Smooth muscle cell of the umbilical artery (primary cell): ENCODE measurements at places on chromosomes 6 and 20. TPM values are rescaled to one million over a fixed set of nuclear protein-coding genes. Genes with fewer than 3 reads are reported as not detected.

Gene ADISSP
- 10.4 and 27.8 TPM in 2 replicates for total RNA-seq

Gene IFNGR1
- 42.9 and 73.6 TPM in 2 replicates for total RNA-seq

Gene LPA
- not detected in 2 replicates for total RNA-seq

Gene OR2B3
- total RNA-seq: not detected in 2 replicates

Gene CGA
- not detected in 2 replicates for total RNA-seq

Gene TINAG
- total RNA-seq: not detected in 2 replicates

Gene IPCEF1
- not detected in 2 replicates for total RNA-seq

Gene MYB
- 0.89 and 4.0 TPM in 2 replicates for total RNA-seq

Gene HLA-DMB
- total RNA-seq: not detected in 2 replicates

Gene COQ3
- total RNA-seq: 2.1 and 4.0 TPM in 2 replicates

Gene SLC32A1
- not detected in 2 replicates for total RNA-seq

Gene NR2E1
- total RNA-seq: not detected in 2 replicates

Gene HLA-DQB2
- total RNA-seq: not detected in 2 replicates

Gene TAP1
- 54.9 and 66.3 TPM in 2 replicates for total RNA-seq

Gene ECT2L
- not detected in 2 replicates for total RNA-seq

Gene NOL7
- 51.7 and 59.7 TPM in 2 replicates for total RNA-seq

Gene HCRTR2
- total RNA-seq: not detected in 2 replicates

Gene WFDC2
- total RNA-seq: not detected in 2 replicates

Gene SMIM28
- total RNA-seq: not detected in 2 replicates

Gene MEI4
- not detected in 2 replicates for total RNA-seq

Gene OR2B6
- total RNA-seq: not detected in 2 replicates

Gene MRAP2
- total RNA-seq: 0.23 and 0.59 TPM in 2 replicates

Gene CALHM6
- total RNA-seq: 0.42 and 2.1 TPM in 2 replicates

Gene PSMB1
- 222 and 338 TPM in 2 replicates for total RNA-seq

Gene WFDC5
- total RNA-seq: not detected in 2 replicates

Gene ISM1
- 0.05 TPM in 1 of 2 replicates, not detected in the other for total RNA-seq

Gene MDFI
- 0.83 and 7.4 TPM in 2 replicates for total RNA-seq

Gene IL17A
- total RNA-seq: not detected in 2 replicates

Gene NOX3
- total RNA-seq: not detected in 2 replicates

Gene PACRG
- total RNA-seq: not detected in 2 replicates

Gene RBM38
- total RNA-seq: 4.5 and 13.3 TPM in 2 replicates

Gene SLC17A1
- total RNA-seq: not detected in 2 replicates

Gene HRH3
- total RNA-seq: not detected in 2 replicates

Gene FAM135A
- total RNA-seq: 10.7 and 14.2 TPM in 2 replicates

Gene FAM210B
- 44.6 and 46.9 TPM in 2 replicates for total RNA-seq

Gene PRDM13
- not detected in 2 replicates for total RNA-seq

Gene SERPINB6
- total RNA-seq: 89.5 and 104 TPM in 2 replicates
